ENCODE measurements at places on chromosomes 16 and 17. TPM values are rescaled to one million over a fixed set of nuclear protein-coding genes. Genes with fewer than 3 reads are reported as not detected.

CLEC3A gene
- not detected for polyA plus RNA-seq

ATAD5 gene
- 0.46 TPM for polyA plus RNA-seq

ASGR2 gene
- polyA plus RNA-seq: 1.0 TPM

PRSS8 gene
- 54.7 TPM for polyA plus RNA-seq

C16orf96 gene
- polyA plus RNA-seq: not detected

ZNF287 gene
- polyA plus RNA-seq: 3.0 TPM

CCT6B gene
- polyA plus RNA-seq: 1.2 TPM

NXPH3 gene
- polyA plus RNA-seq: 2.1 TPM

LRRC75A gene
- polyA plus RNA-seq: 25.5 TPM

DOK4 gene
- 147 TPM for polyA plus RNA-seq

C1QTNF1 gene
- polyA plus RNA-seq: 4.8 TPM

RDM1 gene
- polyA plus RNA-seq: 3.6 TPM

CTRB1 gene
- 0.48 TPM for polyA plus RNA-seq

TAT gene
- 1.2 TPM for polyA plus RNA-seq

TBC1D3B gene
- 2.7 TPM for polyA plus RNA-seq

COX4I1 gene
- polyA plus RNA-seq: 1,756 TPM

SLFN11 gene
- 1.2 TPM for polyA plus RNA-seq

MPV17L gene
- polyA plus RNA-seq: 1.8 TPM

NPIPB5 gene
- polyA plus RNA-seq: 6.0 TPM

KDM8 gene
- polyA plus RNA-seq: 5.1 TPM

MYH8 gene
- not detected for polyA plus RNA-seq

ABCC12 gene
- not detected for polyA plus RNA-seq

CACNG3 gene
- not detected for polyA plus RNA-seq

CLDN9 gene
- polyA plus RNA-seq: not detected

GNG13 gene
- 1.2 TPM for polyA plus RNA-seq

TLCD2 gene
- polyA plus RNA-seq: 23.2 TPM

HS3ST3B1 gene
- polyA plus RNA-seq: 0.46 TPM

SLC47A2 gene
- polyA plus RNA-seq: 0.60 TPM

MYADML2 gene
- not detected for polyA plus RNA-seq

CD300E gene
- not detected for polyA plus RNA-seq

TSPOAP1 gene
- 3.6 TPM for polyA plus RNA-seq

KRT40 gene
- polyA plus RNA-seq: 0.16 TPM

ASIC2 gene
- 0.22 TPM for polyA plus RNA-seq
